ENCODE measurements at places on chromosomes 3 and 15.

DNA sequence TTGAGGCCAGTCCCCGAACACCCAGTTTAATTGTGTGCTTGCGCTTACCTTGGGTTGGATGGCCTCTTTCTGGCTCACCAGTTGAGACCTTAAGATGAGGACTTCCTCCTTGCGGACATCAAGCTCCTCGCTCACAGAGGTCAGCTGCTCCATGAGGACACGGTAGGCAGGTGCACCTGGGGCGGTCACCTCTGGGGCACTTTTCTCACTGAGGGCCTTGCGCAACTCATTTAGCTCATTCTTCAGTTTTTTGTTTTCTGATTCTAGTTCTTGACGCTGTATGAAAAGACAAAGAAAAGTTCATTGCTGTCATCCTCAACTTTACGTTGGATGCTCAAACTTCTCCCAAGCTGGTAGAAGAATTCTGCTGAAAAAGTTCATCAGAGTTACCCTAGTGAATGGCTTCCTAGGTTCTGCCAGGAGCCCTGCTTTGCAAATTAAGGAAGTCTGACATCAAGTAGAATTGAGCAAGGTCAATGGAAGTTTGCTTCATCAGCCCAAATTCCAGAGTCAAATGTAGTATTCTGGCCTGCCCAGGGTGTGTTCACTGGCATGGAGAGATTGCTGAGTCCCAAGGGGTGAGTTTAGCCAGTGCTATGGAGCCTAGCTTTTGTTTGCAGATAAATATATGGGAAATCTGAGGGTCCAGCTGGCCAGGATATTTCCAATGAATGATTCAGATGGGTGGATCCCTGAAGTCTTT is 55.8 kb upstream of the MYO5C start:
- DNase-seq: no peak

GRCh38 chr3:7428206-7428718 is 567.3 kb downstream of the GRM7 start:
- DNase-seq: no peak

DNA sequence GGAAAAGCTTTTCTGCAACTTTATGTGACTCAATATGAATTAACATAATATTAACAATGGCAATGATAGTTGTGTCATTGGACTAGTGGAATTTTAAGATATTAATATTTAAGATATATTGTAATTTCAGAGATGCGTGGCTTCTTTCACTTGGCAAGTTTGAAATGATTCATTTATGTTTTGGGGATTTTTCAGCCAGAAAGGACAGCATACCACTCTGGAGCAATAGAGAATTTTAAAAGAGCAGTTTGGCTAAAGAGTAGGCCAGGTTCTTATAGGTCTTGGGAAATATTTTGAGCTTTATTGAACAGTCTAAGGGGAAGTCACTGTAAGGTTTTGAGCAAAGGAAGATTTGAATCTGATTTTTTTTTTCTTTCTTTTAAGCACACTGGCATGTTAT is 16.5 kb downstream of the GMPS start:
- DNase-seq: no peak

DNA sequence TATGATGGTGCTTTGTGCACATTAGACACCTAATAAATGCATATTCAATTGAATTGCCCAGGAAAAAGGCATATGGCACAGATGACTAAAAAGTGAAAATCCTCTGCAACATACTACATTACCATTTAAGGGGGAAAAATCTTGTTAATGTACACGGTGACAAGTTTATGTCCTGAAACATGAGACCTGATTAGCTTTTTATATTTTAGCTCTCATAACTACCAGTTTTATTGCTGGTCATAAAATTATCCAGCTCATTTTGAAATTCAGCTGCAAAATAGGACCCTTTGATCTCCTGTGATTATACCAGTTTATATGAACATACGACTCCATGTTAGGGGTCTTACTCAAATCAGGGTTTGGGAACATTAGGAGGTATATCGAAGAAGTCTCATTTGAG is 684.6 kb upstream of the CCDC54 start:
- no peak for DNase-seq

- no peak for DNase-seq
These were observed 20.2 kb downstream of the USF3 start for GRCh38 chr3:113676261-113676660.

- no peak for DNase-seq
These were observed 73.6 kb upstream of the SEC13 start for GRCh38 chr3:10394491-10395025.

DNA sequence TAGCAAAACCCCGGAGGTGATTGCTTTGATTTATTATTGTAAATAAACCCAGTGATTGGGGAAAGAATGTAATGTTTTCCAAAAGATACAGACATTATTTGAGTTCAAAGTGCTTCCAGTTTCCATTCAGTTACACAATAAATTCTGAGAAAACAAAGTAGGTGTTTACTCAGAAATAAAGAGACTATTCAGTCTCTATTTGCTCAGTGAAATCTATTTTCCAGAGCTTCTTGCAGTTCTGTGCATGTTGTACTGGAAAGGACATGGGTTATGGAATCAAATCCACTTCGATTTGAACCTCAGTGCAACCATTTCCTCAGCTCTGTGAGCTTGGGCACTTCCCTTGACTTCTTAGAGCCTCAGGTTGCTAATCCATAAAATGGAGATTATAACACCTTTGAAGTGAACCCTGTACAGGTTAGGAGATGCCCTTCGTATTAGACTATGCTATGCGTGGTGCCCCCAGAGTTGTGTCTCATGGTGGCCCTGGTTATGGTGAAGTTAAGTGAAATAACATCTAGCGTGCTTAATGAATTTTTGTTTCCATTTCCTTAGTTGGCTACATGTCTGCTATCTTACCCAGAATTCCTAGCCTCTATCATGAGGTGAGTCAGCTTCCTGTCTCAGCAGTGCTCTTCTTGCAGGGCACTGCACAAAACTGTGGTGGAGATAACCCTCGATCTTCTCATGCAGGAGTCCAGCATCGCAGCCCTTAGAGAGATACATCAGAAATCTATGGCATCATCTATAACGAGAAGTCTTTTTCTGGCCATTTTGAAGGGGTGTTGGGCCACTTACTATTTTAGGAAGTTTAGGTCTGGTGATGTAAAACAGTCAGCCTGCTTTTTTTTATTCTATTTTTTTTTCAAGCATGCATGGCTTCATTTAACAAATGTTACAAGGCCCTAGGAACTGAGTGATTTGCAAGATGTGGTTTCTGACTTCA is 97.7 kb downstream of the RPL39L start:
- no peak for DNase-seq

- DNase-seq: no peak
These were observed 4.4 kb downstream of the MTMR14 start for GRCh38 chr3:9653565-9654248.

GRCh38 chr15:70936326-70936725 is 43.7 kb downstream of the LRRC49 start:
- DNase-seq: no peak

GRCh38 chr15:41933771-41934170 is 38.6 kb downstream of the EHD4 start:
- DNase-seq: no peak

GRCh38 chr3:183537295-183537730 is 18.2 kb downstream of the KLHL6 start:
- DNase-seq: peak; percentile 11

- no peak for DNase-seq
These were observed 12.5 kb upstream of the FEM1B start for GRCh38 chr15:68265081-68265480.

GRCh38 chr3:39361252-39361927 is 21.8 kb upstream of the SLC25A38 start:
- DNase-seq: no peak

GRCh38 chr3:50003824-50004223 is 63.9 kb downstream of the RBM6 start:
- no peak for DNase-seq

DNA sequence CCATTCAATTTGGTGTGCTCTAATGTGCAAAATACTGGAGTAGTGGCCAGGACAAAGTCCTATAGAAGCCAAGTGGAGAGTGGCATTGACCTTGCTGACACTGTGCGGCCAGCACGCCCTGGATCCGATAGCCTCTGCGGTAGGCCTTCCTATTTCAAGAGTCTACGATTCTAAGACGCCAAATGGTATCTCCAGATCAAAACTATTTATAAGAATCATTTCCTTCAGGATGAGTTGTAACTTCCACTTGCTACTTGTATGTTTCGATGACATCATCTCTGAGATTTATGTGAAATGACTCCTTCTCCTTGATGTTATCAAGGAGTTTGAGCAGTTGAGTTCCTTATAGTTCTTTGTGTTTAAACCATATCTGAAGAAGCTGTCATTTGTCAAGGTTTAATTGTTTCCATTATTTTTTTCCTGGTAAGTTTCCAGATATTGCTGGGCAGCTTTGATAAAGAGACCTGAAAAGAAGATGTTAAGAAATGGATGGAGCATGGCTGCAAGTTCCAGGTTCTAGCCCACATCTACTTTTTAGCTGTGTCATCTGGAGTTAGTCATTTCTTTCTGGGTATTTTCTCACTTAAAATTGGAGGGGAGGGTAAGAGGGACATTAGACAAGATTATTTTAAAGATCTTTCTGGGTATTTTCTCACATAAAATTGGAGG is 71.8 kb downstream of the TMEM44 start:
- DNase-seq: no peak

DNA sequence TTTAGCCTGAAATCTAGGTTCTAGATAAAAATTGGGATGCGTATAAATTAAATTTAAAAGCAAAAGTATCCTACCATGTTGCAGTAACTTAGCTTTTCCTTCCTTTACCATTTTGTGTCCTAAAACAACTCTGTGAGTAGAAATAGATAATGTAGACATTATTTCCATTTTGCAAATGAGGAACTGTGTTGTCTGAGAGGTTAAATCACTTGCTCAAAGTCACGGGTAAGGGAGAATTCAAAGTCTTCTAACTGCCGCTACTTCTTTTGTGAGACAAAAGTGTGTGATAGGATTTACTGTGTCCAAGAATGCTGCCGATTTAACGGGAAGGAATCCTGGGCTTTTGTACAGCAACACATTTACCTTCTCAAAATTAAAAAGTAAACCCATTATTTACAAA is 40.7 kb downstream of the MYO1E start:
- DNase-seq: no peak

DNA sequence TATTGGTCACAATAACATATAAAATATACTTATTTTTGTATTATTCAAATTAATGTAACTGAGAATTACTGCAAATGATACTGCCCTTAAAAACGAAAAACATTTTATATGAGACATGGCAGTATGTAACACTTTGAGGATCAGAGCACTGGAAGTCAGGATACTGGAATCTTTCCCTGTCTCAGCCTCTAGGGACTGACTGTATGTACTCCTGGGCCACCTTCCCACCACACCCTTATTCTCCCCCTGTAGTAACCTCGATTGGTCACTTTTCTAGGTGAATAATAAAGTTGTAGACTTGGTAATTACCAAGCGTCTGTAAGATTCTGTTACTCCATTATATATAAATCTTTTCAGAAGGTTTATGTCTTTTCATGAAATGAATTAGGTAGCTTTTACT is 43.0 kb downstream of the LRRC49 start:
- no peak for DNase-seq

GRCh38 chr3:98890965-98891910 is 10.3 kb downstream of the DCBLD2 start:
- no peak for DNase-seq

GRCh38 chr15:31499236-31499952 is 172.8 kb downstream of the KLF13 start:
- no peak for DNase-seq

GRCh38 chr3:169694117-169694516 is 30.6 kb upstream of the MECOM start:
- no peak for DNase-seq

DNA sequence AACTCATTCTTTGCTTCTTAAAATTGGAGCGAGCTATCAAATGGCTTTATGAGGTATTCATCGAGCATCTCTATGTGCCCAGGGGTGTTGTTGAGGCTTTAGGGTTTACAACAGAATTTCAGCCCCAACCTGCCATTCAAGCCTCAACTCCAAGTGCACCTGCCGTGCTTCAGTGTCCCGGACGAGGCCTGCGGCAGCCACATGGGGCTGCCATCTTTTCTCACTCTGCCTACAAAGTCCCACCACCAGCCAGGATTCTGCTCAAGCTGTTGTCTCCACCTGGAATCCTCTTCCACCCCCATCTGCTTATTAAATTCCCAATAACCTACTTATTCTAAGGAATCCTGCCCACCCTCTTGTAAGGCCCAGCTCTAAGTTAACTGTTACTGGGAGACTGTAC is 242.4 kb downstream of the OPA1 start:
- DNase-seq: no peak

DNA sequence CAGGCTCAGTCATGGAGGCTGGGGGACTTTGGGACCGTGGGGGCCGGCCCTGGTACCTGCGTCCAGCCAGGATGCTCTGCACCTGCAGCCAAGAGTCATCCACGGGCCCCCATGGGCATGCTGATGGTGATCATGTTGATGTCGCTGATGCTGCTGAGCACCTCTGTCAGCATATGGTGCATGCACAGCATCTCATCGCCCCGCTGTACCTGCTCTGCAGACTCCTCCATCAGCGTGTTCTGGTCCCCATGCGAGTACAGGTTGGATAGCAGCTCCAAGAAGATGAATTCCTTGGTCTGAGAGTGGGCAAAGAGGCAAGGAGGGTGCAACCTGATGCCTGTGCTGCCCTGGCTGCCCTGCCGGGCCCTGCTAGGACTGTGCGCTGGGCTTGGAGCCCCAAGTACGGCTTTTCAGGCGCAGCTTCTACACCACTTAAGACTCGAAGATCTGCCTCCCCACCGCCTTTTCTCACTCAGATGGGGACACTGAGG is 7.2 kb downstream of the RPS17 start:
- DNase-seq: no peak

DNA sequence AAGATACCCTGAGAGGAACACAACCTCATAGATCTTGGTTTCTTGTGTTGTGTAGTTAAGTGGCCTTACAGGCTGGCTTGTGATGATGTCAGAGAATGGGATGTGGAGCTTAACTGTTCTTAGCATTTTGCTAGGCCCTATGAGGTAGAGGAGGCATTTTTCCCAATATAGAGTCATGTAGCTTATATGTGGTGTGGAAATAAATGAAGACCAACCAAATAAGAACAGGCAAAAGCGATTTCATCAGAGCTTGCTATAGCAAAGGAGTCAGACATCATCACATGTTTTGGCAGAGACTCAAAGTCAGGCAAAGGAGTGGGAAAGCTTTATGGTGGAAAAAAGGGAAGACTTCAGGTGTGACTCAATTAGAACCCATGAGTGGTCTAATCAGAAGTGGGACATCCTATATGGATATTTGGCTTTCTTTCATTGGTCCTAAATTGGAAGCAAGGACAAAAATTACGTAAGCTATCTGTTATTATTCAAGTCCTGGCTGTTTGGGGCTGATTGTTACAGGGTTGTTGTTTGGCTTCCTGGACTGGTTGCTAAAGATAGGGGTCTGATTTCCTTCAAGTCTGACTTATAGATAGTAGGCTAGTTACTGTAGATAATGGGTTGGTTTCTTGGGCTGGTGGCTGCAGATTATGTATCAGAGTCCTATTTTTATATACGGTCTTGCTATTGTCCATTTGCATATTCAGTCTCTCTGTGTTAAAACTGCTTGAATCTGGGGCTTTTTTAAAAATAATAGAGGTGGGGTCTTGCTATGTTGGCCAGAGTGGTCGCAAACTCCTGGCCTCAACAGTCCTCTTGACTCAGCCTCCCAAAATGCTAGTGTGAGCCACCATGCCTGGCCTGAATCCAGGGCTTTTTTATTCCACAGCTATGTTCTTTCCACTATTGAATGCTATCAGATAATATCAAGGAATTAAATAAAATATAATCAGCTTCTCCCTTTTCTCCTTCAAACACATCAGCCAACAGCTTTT is 30.3 kb upstream of the SETD2 start:
- no peak for DNase-seq
